Activated CD4-positive, alpha-beta T cell treated with anti-CD3 and anti-CD28 coated beads, Interleukin-2, amount 10 ng/mL, durations not matched to agents 24 days and 14 days (primary cell): ENCODE measurements at places on chromosomes 11 and 22.
A peak's percentile ranks its signal among the peaks of the same experiment; 100 is the strongest.

GRCh38 chr22:39622881-39623367 lies 52.4 kb downstream of the CACNA1I start:
- DNase-seq = peak; percentile 89

- DNase-seq = no peak
Measured at GRCh38 chr11:75576499-75576918, 14.5 kb downstream of the SERPINH1 start.

DNA sequence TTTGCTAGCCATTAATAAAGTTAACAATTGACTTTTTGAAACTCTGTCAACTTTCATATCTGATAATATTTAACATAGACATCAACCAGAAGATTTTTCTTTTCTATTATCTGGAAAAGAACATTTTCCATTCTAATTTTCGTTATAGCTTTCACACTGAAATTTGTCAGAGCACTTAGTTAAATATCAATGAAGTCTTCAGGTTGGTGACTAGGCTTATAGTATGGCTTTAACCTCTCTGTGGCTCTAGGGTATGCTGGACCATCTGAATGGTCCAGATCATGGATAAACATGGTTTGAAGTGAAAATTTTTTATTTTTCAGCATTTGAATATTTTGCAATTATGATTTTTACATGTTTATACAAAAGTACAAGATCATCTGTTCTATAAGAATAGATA lies 548.1 kb downstream of the CNTN5 start:
- no peak for DNase-seq

- DNase-seq = no peak
Measured at GRCh38 chr11:119721129-119722120, 7.6 kb downstream of the NECTIN1 start.

DNA sequence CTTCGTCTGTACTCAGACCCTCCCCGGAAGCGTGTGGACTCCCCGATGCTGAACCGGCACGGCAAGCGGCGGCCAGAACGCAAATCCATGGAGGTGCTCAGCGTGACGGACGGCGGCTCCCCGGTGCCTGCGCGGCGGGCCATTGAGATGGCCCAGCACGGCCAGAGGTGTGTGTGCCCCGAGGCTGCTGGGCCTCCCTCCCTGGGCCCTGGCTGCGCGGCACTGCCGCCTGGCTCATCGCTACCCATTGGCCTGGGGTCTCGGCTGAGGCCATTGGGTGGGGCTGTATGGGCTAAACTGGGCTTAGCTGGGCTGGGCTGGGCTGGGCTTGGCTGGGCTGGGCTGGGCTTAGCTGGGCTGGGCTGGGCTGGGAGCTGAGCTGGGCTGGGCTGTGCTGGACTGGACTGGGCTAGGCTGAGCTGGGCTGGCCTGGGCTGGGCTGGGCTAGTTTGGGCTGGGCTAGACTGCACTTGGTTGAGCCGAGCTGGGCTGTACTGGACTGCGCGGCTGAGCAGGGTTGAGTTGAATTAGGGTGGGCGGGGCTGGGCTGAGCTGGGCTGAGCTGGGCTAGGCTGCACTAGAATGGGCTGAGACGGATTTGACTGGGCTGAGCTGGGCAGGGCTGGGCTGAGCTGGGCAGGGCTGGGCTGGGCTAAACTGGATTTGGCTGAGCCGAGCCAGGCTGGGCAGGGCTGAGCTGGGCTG lies 40.7 kb downstream of the MOB2 start:
- DNase-seq = no peak

GRCh38 chr11:70191495-70192140 lies 11.5 kb upstream of the FADD start:
- peak; percentile 90 for DNase-seq

DNA sequence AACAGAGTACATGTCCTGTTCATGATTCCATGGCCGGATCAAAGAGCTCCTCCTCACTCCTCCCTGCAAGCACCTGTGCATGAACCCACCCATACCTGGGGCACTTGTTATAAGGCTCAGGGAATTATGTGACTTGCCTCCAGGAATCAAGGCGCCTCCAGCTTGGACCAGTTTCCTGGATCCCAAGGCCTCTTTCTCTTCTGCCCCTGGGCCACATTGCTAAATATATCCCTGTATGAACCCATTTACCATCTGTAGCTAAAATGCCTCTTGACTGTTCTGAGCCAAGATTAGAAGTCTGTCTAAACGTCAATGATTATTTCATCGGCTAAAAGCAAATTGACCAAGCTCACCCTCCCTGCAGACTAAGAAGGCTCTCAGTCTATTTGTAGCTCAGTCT lies 135.6 kb downstream of the KIRREL3 start:
- no peak for DNase-seq

DNA sequence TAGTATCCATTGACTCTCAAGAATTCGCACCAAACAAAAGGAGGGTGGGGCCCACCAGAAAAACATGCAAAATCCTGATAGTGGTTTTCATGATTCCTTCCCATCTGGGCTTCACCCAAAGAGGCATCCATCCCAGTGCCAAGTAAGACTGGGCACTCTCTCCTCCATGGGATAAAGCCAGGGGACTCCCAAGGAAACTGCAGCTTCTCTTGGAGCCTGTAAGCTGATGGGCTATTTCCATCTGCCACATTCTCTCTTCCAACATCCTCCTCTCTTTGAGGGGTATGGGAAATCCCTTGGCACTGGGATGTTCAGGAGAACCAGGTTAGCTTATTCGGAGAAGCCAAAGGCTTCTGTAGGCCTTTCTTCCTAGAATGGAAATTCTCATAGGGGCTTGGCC lies 10.8 kb downstream of the OPCML start:
- no peak for DNase-seq
